ENCODE measurements at places on chromosomes 2 and 18.

- peak; percentile 93 for DNase-seq
Observed at GRCh38 chr18:48928787-48929186, 22.0 kb downstream of the SMAD7 start.

DNA sequence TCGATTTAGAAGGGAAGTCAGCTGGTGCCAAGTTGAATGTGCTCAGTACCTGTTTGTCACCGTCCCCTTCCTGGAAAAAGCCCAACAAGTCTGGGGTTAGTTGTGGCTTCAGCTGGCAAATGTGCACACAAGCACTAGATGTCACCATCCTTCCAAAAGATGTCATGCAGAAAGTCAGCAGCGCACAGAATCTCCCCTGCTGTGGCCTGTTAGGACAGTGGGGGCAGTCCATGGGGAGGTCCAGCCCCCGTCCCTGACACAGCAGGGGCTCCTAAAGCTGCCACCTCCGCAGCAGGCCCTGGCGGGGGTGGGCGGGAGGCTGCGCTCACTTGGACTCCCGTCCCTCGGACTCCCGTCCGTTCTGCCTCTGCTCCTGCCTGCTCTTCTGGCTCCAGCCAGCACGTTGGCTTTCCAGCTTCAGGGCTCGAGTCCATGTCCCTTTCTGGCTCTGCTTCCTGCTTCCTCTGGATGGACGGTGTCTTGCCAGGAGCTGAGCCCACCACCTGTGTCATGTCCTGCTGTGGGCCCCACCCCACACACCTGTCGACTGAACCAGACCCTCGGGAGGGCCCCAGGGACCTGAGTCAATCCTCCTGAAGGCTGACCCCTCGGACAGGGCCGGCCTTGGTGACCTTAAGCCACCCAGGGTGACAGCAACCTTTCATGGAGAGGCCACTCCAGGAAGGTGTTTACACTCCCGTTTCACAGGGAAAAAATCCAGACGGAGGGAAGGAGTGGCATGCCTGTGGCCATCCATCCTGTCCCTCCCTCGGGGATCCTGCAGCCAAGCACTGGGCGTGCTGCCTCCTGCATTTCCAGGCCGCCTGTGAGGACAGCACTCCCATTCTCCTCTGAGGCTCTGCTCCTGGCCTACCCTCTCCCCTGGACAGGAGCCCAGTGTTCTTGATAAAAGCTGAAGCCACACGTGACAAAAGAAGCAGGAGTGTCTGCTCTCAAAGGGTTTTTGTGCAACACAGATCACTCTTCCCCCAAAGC lies 8.5 kb downstream of the RAB17 start:
- no peak for DNase-seq

DNA sequence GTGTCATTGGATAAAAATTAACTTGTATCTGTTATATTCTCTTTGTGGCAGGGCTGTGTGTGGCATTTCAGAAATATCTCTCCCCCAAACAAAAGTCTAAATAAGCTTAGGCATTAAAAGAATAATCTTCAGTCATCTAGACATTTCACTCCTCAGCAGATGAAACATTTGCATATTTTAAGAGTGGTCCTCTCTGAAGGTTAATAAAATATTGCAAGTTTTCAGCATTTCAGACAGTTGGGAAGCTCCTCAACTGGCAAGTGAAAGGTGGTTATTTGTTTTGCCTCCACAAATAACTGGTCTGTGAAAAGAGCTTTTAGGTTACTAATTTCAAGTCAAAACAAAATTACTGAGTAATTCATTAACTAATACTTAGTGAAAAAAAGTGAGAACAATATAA lies 462.6 kb downstream of the EPHA4 start:
- no peak for DNase-seq

DNA sequence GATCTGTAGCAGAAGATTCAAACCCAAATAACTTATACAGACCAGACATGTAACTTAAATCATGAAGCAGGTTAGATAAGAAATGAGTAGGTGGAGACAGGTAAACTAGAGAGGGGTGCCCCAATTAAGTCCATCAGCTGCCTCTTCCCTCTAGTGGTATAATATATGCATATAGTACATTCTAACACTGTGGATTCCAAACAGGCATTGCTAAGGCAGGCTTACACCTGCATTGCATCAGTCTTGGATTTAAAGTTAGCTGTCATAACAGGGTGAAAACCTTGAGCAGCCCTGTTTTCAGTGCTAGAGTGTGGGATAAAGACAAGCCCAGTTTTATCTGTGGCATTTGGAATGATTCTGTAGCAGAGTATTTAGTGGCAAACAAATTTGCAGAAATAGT lies 63.4 kb downstream of the NYAP2 start:
- DNase-seq: no peak

Measured in Karpas-422 (cell line).